ENCODE measurements at places on chromosomes 1 and 21. TPM values are rescaled to one million over a fixed set of nuclear protein-coding genes. Genes with fewer than 3 reads are reported as not detected.

Gene HCRTR1
- not detected for total RNA-seq

Gene RXRG
- total RNA-seq, result 0.17 TPM

Gene OR2L13
- total RNA-seq, result not detected

Gene STMN1
- 396 TPM for total RNA-seq

Gene STUM
- 0.45 TPM for total RNA-seq

Gene S100A7
- total RNA-seq, result not detected

Gene RIMKLA
- 3.7 TPM for total RNA-seq

Gene PFKFB2
- 2.1 TPM for total RNA-seq

Gene TARS2
- 21.8 TPM for total RNA-seq

Gene TSPEAR
- not detected for total RNA-seq

Gene SH3BGR
- total RNA-seq, result 4.3 TPM

Gene WARS2
- total RNA-seq, result 22.7 TPM

GRCh38 chr21:45376459-45377324 lies 28.3 kb upstream of the COL18A1 start:
- no peak for DNase-seq

GRCh38 chr1:28104866-28105467 lies 16.6 kb upstream of the EYA3 start:
- DNase-seq, result peak; percentile 58

GRCh38 chr1:60575326-60575977 lies 501.9 kb upstream of the C1orf87 start:
- no peak for DNase-seq

DNA sequence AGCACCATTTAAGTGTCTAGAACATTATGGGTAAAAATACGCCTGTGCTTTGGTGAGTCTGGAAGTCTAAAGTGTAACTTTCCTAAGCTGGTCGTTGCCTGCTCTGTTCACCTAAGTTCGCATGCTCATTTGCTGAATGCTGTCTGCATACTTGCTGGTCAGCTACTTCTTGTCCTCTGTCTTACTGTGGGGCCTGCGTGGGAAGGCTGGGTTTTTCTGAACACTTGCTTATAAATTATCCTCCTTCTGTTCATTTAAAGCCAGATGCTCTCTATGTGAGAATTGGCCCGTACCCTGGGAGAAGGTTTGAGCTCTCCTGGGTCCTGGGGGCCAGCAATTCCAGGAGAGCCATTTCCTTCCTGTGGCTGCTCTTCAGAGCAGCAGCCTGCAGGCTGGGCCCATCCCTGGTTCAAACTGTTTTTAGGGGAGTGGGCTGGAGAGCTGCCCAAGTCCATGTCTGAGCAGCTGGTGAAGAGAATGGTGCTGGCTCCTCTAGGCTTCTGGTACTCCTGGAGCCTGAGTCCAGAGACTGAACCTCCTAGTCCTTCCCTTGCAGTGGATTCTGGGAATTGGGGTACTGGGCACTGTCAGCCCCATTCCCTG lies 75.7 kb downstream of the GALNT2 start:
- DNase-seq, result no peak

DNA sequence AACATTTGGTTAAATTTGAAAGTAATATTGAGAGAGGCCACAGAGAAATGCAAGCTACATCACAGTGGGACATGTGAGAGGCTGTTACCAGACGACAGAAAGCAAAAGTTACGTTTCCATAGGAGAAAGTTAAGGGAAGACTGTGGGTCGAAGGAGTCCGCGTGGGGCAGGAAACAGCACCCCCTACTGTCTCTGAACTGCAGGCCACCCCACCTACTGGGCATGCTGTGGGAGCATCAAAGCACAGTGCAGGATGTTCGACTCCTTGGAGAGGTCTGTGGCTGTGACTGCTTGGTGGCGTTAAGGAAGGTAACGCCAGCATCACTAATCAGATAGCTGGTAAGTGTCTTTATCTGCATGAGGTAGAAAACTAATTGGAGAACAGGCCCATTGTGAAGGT lies 123.9 kb downstream of the PTBP2 start:
- peak; percentile 54 for DNase-seq

DNA sequence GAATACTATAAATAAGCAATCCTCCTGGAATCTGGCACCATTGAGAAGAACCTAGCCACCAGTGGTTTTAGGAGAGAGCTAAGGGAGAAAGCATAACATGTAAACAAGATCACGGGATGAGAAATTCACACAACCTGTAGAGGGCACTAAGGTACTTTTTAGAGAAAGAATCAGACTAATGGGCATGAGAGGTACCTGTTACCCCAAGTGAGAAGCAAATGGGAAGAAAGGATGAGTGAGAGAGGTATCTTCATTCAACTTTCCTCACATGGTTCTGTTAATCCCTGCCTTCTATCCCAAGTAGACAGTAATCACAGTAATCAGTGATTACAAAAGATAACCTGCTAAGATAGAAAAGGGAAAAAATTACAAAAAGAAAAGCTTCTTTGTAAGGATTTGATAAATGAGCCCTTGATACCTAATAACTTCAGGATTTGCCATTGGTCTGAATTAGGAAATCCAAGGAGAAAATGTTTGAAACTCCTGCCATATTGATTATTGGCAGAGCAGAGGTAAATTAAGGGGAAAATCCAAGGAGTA lies 251.1 kb upstream of the ADGRL2 start:
- DNase-seq, result no peak

DNA sequence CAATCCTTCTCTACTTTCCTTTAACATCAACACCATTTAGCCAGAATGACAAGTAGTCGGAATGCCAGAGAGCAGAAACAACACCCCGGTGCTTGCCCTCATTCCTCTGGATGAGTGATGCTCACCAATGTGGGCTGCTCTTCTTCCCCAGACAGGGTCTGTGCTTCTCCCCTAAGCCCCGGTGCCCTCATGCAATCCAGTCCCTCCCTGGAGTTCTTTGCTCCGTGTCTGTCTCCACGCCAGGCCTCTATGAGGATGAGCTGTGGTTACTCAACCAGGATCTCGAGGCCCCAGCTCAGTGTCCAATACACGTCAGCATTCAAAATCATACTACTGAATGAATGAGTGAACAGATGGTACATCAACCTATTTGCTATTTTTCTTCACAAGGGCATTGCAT lies 29.7 kb upstream of the PDE9A start:
- no peak for DNase-seq

GRCh38 chr1:51512606-51513005 lies 6.5 kb downstream of the EPS15 start:
- no peak for DNase-seq

GRCh38 chr1:219741011-219741970 lies 128.4 kb upstream of the ZC3H11B start:
- DNase-seq, result no peak

GRCh38 chr1:151419819-151420218 lies 20.4 kb downstream of the PSMB4 start:
- no peak for DNase-seq

DNA sequence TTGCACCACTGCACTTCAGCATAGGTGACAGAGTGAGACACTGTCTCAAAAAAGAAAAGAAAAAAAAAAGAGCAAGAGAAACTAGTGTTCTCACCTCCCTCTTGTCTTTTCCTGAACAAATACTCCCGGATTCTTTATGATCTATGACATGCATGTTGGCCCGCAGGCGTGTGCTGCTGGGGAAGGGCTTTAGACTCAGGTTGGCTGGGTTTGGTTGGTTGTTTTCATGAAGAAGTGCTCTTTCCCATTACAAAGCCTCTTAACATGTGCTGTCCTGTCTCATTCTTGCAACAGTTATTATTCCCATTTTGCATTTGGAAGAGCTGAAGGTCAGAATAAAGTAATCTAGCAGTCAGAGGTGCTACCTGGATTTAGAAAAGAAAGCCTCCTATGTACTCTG lies 79.5 kb downstream of the TRABD2B start:
- DNase-seq, result no peak

- DNase-seq, result no peak
These were observed 70.4 kb downstream of the ACTL8 start for GRCh38 chr1:17825273-17826164.

DNA sequence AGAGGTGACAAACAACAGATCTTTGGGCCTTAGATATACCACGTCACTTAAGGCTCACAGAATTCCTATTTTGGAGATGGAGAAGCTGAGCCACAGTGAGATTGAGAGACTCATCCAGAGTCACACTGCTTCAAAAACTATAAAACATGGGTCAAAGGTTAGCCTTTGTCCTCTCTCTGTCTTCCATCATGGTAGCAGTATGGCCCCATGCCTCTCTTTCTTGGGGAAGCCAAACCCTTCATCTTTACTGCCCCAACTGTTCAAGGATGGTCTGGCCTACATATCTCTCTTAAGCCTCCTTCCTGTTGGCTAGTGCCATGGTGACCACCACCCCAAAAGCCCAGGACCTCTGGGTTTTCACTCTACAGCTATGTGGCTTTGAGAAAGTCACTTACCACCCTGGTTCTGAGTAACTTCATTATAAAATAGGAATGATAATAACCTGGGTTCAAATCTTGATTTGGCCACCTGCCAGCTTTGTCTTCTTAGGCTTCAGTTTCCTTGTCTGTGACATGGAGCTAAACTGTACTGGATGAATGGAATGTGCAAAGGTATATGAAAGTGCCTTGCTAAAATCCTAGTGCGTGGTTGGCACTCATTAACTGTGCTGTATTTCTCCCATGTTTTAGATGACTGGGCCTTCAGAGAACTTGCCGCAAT lies 85.9 kb upstream of the JUN start:
- no peak for DNase-seq

GRCh38 chr1:93681989-93682412 lies 364 bp upstream of the BCAR3 start:
- DNase-seq, result no peak

- no peak for DNase-seq
These were observed 59.7 kb downstream of the NTPCR start for GRCh38 chr1:233010146-233010545.

- no peak for DNase-seq
These were observed 20.5 kb upstream of the UBL4B start for GRCh38 chr1:110091791-110092190.

DNA sequence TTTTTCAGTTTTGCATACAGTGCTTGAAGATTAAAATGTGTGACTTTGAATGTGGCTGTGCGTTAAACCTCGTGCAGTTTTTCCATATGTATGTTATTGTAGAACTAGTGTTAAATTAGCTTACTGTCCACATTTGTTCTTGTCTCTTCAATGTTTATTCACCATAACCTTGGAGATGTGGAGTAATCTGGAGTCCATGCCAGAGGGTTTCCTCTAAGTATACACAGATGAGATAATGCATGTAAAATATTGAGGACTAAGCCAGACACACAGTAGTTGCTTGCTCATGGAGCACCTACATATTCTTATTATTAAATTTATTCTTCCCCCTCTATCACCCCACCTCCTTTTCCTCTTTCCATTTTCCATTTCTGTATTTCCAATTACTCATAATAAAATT lies 7.7 kb upstream of the GIPC2 start:
- DNase-seq, result no peak

DNA sequence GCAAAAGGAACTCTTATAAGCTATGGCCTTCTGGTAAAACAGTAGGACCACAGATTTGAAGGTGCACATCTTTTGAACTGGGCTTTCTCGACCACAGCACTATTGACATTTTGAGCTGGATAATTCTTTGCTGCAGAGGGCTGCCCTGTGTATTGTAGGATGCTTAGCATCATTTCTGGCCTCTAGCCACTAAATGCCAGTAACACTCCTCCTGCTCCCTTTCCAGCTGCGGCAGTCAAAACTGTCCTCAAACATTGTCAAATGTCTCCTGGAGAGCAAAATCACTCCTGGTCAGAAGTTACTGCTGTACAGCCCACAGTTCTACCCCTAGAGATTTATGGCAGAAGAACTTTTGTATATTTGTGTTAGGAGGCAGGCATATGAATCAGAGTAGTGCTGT lies 836.7 kb downstream of the PLA2G4A start:
- DNase-seq, result no peak

DNA sequence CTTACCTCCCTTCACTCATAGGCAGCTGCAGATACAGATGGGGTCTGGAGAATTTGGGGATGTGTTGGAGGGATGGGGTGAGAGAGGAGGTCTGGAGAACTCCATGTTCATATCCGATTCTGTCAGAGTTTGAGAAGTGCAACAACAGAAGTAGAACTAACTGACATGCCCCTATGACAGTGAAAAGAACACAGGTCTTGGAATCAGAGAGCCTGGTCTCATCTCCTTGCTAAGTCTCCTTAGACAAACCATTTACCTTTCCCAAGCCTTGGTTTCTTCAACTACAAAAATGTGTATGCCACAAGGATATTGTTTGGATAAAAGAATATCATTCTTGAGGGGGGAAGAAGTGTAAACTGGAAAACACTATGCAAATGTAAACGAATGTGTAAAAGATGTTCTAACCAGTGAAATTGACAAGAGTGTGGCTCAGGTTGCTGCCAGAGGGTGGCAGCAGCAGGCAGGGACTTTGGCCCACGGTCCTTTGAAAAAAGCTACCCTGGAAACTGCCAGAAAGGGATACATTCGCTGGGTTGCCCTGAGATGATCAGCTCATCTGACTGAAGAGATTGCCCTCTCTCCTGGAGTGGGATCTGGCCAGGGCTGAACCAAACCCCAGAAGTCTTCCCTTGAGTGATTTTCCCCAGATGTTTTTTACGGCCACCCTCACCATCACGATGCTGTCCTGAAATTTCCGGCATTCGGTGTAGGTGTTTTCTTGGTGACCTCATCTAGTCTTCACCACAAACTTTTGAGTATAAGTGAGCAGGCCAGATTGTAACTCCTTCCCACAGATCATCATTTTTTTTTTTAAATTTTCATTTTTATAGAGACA lies 17.0 kb upstream of the CD2 start:
- peak; percentile 82 for DNase-seq

All from Daoy (cell line).